ENCODE measurements at places on chromosomes 11 and 22. TPM values are rescaled to one million over a fixed set of nuclear protein-coding genes. Genes with fewer than 3 reads are reported as not detected.

GRCh38 chr11:70488171-70488703 lies 89.9 kb downstream of the CTTN start:
- H3K4me1 ChIP-seq = no peaks in the 10 kb centered on the region
- no peaks in the 10 kb centered on the region for H3K27me3 ChIP-seq
- no peaks in the 10 kb centered on the region for H3K36me3 ChIP-seq

- H3K27me3 ChIP-seq = no peaks in the 10 kb centered on the region
- H3K4me1 ChIP-seq = no peaks in the 10 kb centered on the region
- H3K4me3 ChIP-seq = no peak overlapping the region
- DNase-seq = no peak
- H3K27ac ChIP-seq = no peak overlapping the region
Measured at GRCh38 chr11:87659807-87660206, 515.4 kb downstream of the RAB38 start.

DNA sequence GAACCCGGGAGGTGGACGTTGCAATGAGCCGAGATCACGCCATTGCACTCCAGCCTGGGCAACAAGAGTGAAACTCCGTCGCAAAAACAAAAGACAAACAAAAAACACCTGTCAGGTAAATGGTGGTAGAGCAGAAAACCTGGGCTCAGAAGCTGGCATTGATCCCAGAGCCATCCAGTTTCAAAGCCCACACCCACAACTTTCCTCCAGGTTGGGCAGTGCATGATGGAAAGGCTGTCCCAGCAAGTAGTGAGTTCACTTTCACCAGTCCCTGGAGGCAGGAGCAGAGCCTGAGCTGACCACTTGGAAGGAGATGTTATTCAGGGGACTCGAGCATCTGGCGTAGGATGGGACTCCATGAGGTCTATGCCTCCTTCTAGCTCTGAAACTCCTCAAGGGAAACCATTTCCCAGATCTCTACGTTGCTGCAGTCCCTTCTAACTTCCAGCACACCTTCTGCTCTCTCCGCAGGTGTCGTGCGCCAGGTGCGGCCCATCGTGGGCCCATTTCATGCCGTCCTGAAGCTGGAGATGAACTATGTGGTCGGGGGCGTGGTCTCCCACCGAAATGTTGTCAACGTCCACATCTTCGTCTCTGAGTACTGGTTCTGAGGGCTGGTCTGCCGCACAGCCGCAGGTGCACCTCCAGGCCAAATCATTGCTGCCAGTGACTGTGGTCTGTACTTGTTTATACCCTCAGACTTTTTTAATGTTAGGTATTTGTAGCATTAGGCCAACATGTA lies 71.6 kb upstream of the ATXN10 start:
- H3K36me3 ChIP-seq = no peaks in the 10 kb centered on the region
- DNase-seq = no peak
- H3K4me3 ChIP-seq = no peak overlapping the region
- no peaks in the 10 kb centered on the region for H3K27me3 ChIP-seq

DGAT2 gene
- 6.0 TPM for total RNA-seq

GRCh38 chr11:32382339-32383049 lies 52.8 kb downstream of the WT1 start:
- DNase-seq = no peak
- H3K4me1 ChIP-seq = no peaks in the 10 kb centered on the region
- H3K27ac ChIP-seq = no peak overlapping the region
- no peak overlapping the region for H3K4me3 ChIP-seq
- H3K36me3 ChIP-seq = no peaks in the 10 kb centered on the region

- no peak overlapping the region for H3K4me3 ChIP-seq
- H3K4me1 ChIP-seq = no peaks in the 10 kb centered on the region
- H3K27me3 ChIP-seq = no peaks in the 10 kb centered on the region
- no peaks in the 10 kb centered on the region for H3K36me3 ChIP-seq
- DNase-seq = no peak
Measured at GRCh38 chr11:10659339-10660216, 34.0 kb downstream of the IRAG1 start.
